ENCODE measurements at places on chromosomes 7 and 10.
A peak's percentile ranks its signal among the peaks of the same experiment; 100 is the strongest.

DNA sequence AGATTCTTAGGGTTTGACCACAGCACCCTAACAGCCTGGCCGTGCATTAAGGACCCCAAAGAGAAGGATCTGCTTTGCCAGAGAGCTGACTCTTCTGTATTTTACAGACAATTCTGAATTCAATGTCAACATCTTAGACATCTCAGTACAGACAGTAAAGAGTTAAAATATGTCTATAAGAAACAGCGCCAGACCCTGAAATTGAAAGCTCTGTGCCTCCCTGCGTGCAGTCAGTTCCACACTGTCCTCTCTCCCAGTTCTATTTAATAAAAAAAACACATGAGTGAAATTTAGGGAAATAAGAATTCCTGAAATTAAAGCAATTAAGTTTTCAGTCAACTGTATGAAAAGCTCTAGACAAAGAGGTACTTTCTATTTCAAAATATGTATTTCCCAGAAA is 45.1 kb downstream of the MET start:
- H3K27me3 ChIP-seq: no peaks in the 10 kb centered on the region
- no peak overlapping the region for H3K27ac ChIP-seq
- no peak overlapping the region for H3K4me3 ChIP-seq
- H3K36me3 ChIP-seq: no peaks in the 10 kb centered on the region
- H3K4me1 ChIP-seq: no peaks in the 10 kb centered on the region
- DNase-seq: no peak

- peaks cover 2% of the 10 kb centered on the region for H3K4me1 ChIP-seq
- H3K27ac ChIP-seq: no peak overlapping the region
- no peak overlapping the region for H3K4me3 ChIP-seq
- no peak for DNase-seq
Observed at GRCh38 chr10:91493313-91493712, 83.2 kb downstream of the HECTD2 start.

DNA sequence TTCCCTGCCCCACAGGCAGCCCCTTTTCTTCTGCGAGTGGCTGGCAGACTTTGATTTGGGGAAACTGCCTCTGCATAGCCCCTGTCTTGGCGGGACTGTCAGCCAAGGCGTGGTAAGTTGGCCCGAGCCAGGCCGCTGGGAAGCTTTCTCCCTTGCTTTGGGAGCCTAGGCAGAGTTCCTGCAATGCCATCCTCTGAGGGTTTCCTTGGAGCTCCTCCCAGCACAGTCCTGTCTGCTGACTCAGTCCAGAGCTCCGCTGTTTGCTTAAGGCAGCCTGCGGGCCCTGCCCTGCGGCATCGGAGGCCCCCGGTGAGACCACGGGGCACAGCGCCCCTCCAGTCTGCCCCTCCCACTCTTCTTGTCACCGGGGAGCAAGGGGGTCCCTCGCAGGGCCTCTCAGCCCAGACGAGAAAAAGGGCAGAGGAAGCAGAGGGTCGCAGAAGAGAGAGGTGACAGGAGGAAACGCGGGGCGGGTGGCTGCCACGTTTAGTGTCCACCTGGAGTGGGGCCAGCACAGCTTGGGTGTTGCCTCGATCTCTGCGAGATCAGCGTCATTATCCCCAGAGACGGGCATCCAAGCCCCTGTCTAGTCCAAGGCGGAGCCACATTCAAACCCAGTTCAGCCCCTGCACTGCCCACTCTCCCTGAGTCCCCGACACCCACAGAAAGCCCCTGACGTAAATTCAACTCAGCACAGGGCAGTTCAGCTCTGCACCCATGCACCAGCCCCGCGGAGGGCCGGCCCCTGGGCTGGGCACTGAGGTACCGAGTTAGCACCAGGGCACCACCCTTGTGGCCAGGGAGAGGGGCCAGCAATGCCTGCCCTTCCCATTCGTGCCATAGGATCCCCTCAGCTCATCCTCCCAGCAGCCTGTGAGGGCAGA is 59.0 kb upstream of the CHST15 start:
- H3K27me3 ChIP-seq: peaks cover 12% of the 10 kb centered on the region
- no peak overlapping the region for H3K4me3 ChIP-seq
- no peak overlapping the region for H3K27ac ChIP-seq
- no peak for DNase-seq
- no peaks in the 10 kb centered on the region for H3K36me3 ChIP-seq
- H3K4me1 ChIP-seq: peaks cover 5% of the 10 kb centered on the region

DNA sequence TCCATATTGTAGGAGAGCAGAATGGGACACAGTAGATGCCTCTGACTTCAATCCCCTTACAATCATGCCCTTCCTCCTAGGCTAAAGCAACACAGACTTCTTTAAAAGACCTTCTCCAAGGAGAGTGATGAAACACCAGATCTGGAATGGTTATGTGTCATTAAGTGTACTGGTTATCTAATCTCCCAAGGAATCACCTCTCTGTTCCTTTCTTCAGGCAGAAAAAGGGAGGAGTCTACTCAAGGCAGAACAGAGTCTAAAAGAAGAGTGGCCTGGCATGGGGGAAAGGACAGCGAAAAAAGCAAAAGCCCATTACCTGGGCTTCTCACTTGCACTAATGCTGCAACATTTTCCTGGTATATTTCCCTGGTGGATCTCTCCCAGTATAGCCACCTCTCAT is 2.9 kb downstream of the ELMO1 start:
- no peak overlapping the region for H3K4me3 ChIP-seq
- peaks cover 10% of the 10 kb centered on the region for H3K27me3 ChIP-seq
- H3K36me3 ChIP-seq: peaks cover 8% of the 10 kb centered on the region
- no peak for DNase-seq
- H3K27ac ChIP-seq: peak overlapping the region; percentile 24

DNA sequence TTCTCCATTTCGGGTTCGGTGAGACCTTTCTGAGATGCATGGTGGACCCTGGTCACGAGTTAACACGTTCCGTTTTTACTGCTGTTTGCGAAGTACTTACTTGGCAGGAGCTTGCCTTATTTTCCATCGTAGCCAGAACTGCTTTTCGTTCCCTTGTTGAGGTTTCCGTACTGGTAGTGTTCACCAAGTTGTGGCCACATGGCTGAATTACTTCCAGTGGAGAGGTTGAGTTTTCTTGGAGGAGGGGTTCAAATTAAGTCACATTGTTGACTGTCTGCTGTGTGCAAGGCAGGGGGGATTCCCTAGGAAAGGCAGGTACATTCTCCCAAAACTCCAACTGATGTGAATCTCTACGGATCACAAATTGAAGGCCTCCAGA is 4.0 kb downstream of the MXI1 start:
- peaks cover 62% of the 10 kb centered on the region for H3K4me1 ChIP-seq
- DNase-seq: no peak
- peak overlapping the region; percentile 91 for H3K27ac ChIP-seq
- H3K36me3 ChIP-seq: peaks cover 7% of the 10 kb centered on the region
- H3K27me3 ChIP-seq: peaks cover 23% of the 10 kb centered on the region

GRCh38 chr7:145378197-145378596 is 542.3 kb upstream of the TPK1 start:
- no peaks in the 10 kb centered on the region for H3K4me1 ChIP-seq
- H3K4me3 ChIP-seq: no peak overlapping the region
- DNase-seq: no peak
- no peaks in the 10 kb centered on the region for H3K36me3 ChIP-seq
- H3K27ac ChIP-seq: no peak overlapping the region

- no peak overlapping the region for H3K27ac ChIP-seq
- no peak for DNase-seq
- H3K27me3 ChIP-seq: peaks cover 47% of the 10 kb centered on the region
- H3K4me3 ChIP-seq: no peak overlapping the region
- H3K36me3 ChIP-seq: peaks cover 1% of the 10 kb centered on the region
Observed at GRCh38 chr7:148336411-148336810, 254.2 kb upstream of the C7orf33 start.

DNA sequence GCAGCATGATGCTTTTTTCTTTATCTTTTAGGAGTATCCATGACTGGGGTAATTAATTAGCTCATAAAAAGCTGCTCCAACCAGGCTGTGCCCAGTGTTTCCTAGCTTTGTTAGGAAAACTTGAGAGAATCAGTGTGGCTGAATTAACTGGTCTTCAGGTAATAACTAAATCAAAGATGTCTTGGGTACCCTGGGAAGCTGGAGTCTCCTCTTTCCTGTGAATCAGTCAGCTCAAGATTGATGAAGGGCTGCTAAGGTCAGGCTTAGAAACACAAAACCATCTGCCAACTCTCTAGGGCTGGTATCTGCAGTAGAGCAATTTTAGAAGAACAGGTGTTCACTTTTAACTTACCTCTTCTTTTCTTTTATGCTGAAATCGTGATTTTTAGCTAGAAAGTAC is 21.4 kb upstream of the ATOH7 start:
- H3K27me3 ChIP-seq: peaks cover 10% of the 10 kb centered on the region
- H3K27ac ChIP-seq: no peak overlapping the region
- no peak overlapping the region for H3K4me3 ChIP-seq
- peaks cover 6% of the 10 kb centered on the region for H3K4me1 ChIP-seq
